ENCODE measurements at places on chromosomes 13 and 19.
A peak's percentile ranks its signal among the peaks of the same experiment; 100 is the strongest.

DNA sequence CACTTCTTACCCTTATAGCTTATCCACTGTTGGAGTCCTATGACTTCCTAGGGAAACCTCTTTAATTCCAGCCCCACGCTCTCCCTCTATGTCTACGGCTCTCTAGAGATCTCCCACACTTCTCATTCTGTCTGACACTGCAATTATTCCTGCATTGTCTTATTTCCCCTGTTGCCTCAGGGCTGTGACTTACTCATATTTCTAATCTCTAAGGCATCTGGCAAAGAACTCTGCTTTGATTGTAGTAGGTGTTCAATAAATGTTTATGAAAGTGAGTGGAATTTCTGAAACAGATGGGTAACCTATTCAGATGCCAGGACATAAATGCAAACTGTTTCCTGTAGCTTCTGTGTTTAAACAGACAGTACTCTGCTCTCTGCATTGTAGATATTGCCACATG is 102.4 kb upstream of the SERTM1 start:
- no peak for DNase-seq

DNA sequence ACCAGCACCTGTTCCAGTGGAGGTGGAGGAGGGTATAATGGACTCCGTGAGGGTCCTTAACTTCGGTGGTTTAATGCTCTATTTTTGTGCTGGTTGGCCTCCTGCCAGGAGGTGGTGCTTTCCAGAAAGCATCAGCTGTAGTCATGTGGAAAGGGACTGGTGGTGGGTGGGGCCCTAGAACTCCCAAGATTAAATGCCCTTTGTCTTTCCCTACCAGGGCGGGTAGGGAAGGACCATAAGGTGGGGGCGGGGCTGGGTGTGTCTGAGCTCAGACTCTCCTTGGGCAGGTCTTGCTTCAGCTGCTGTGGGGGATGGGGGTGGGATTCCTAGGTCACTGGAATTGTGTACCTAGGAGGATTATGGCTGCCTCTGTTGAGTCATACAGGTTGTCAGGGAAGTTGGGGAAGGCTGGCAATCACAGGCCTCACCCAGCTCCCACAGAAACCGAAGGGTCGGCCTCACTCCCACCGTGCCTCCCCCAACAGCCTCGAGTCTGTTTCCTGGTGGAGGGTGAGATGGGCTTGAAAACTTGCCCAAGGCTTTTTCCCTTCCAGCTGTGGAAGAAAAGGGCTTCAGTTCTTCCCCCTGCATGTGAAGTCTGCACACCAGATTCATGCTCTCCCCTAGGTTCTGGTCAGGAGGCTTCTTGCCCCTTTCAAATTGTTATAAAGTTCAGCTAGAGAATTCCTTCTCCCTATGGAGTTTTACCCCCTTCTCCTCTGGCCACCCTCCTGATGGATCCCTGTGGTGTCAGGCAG is 60.3 kb upstream of the CLDN10 start:
- DNase-seq = no peak

DNA sequence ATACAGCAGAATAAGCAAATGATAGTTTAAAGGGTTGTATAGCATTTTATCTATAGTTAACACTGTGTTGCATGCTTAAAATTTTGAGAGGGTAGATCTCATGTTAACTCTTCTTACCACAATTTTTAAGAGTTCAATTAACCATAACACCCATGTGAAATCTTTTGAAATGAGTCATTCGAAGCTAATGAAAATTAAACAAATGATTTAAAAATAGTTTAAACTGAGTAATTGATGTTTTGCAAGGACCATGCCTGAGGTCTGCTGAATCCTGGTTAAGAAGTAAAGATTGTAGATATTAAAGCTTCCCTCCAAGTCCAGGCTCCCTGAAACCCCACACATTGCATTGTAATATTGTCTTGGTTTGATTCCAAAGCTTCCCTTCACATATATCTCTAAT is 176.7 kb upstream of the RNF113B start:
- DNase-seq = no peak

GRCh38 chr19:56321989-56322440 is 7.4 kb upstream of the ZSCAN5A start:
- no peak for DNase-seq

- DNase-seq = no peak
Measured at GRCh38 chr13:66965181-66965580, 265.0 kb downstream of the PCDH9 start.

DNA sequence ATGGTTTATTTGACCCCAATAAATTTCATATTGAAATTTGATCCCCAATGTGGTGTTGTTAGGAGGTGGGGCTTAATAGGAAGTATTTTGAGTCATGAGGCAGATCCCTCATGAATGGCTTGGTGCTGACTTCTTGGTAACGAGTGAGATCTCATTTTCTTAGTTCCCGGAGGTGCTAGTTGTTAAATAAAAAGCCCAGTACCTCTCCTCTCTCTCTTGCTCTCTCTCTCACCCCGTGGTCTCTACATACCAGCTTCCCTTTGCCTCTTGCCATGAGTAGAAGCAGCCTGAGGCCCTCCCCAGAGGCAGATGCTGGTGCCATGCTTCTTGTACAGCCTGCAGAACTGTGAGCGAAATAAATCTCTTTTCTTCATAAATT is 39.4 kb upstream of the KATNAL1 start:
- DNase-seq = no peak

DNA sequence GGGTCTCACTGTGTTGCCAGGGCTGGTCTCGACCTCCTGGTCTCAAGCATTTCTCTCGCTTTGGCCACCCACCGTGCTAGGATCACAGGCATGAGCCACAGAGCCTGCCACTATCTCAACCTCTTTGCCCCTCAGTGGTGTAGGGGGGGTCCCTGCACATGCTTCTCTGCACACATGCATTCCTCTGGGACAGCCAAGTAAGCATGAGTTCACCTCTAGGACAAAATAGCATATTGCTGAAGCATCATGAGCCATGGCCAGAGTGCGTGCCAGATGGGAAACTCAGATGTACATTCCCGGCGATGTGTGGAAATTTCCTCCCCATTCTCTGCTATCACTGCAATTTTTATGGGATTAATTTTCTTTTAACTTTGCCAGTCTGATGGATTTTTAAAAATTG is 23.1 kb downstream of the CHAF1A start:
- DNase-seq = no peak

DNA sequence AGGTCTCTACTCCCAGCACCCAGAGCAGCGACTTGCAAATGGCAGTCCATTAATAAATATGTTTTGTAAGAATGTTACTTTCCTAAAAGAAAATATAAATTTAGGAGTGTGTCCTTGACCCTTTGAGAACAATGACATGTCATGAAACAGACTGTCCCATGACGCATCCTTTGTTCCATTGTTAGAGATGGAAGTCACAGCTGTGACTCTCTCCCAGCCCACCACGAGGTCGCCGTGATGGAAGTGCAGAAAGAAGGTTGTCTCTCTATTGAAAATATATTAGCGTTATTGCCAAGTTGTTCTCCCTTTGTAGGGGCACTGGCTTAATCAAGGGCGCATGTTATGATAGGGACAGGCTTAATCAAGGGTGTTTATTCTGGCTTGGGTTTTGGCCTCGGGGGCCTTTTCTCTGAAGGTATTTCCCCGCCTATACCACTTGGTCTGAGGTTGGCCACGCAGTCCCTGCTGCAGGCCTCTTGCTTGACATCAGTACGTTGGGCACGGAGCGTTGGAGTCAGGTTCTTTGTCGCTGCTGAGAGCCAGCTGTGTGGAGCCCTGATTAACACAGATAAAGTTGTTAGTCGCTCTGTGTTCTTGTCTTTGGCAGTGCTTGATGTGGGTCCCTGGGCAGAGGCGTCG is 126.7 kb upstream of the ZNF536 start:
- DNase-seq = no peak

GRCh38 chr13:43157796-43158195 is 134.4 kb downstream of the DNAJC15 start:
- no peak for DNase-seq

GRCh38 chr13:91369441-91369831 is 21.9 kb downstream of the MIR17HG start:
- no peak for DNase-seq

DNA sequence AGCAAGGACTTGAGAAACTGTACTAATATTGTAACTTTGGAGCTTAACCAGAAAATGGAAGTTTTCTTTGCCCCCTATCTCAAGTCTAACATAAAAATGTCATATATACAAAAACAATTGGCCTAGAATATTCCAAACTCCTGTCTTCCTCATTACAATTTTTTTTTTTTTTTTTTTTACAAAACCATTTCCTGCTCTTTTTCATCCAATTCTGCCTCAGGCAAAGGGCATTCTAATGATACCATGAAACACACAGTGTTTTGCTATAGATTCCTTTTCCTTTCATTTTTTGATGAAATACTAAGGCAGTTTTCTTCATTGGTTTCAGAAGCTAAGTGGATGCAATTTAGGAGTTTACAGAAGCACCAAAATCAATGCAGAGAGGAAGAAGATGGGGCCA is 119.7 kb downstream of the LHFPL6 start:
- DNase-seq = no peak

GRCh38 chr19:43749898-43750297 is 4.9 kb downstream of the SMG9 start:
- DNase-seq = no peak

DNA sequence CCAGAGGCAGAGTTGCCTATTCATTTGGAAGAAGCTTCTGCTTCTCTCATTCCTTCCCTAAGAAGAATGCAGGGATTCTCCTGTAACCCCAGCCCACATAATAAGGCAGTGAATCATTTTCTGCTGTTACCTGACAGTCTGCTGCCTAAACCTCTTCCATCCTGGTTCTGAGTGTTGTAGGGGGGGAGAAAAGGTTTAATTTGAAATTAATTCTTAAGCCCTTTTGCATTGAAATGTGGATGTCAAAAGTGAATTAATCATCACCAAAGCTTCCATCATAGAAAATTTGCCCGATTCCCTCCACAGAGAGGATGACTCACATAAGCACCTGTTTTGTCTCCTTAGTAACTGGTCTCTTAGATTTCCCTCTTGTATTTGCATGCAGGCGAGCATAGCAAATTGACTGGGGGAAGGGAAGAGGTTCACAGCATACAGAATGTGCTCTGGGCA is 146.7 kb upstream of the FNDC3A start:
- no peak for DNase-seq

DNA sequence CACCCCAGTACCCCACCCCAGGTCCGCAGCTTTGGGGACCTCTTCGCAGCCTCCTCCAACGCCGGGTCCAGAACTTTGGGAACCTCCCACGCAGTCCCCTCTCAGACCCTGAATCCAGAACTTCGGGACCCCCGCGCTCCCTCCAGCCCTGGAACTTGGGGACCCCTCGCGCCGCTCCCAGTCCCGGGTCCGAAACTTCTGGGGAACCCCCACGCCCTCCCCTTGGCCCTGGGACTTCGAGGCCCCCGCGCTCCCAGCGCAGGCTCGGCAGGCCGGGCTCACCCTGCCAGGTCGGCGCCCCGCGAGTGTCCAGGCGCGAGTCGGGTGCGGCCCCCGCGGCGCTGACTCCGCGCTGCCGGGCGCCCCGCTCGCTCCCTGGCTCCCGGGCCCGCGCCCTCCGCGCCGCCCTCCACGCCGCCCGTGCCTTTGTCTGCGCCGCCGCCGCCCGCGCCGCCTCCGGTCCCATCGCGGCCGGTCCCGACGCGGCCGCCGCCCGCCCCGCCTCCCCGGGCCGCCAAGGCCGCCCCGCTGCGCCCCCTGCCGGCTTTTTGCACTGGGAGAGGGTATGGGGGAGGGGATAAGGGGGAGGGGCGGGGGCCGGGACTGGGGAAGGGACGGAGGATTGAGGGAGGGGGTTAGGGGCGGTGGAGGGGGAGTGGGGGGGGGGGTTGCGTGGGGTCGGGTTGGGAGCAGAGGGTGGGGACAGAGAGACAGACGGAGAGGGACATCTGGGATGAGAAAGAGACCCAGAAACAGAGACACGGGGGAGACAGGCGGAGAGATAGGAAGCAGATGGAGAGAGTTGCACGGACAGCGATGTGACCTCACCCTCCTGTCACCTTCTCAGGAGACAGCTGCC is at the start of gene HOMER3:
TSS of gene HOMER3 (minus strand) at position 449 of the 859 bp plus-strand sequence. CDS start 2,235 bp downstream, outside the sequence.
- DNase-seq = peak; percentile 80

DNA sequence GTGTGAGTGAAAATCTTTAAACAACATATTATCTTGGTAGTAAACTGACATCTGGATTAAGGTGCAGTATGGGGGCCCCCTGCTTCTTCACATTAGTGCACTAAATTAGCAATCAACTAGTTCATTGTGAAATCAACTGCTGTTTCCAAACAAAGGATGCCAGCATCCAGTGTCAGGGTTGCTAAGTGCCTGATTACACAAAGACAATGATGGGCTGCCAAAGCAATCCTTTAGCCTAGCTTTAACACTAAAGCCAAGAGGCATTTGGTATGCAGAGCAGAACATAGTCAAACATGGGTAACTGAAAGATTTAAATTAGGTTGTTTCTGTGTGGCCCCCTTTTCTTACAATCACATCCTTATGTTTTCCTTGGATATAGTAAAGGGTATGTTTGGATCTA is 543.1 kb upstream of the SLITRK5 start:
- no peak for DNase-seq

- no peak for DNase-seq
Measured at GRCh38 chr19:4738734-4739133, 15.1 kb upstream of the DPP9 start.

GRCh38 chr13:46551410-46552302 is 1.3 kb upstream of the LRCH1 start:
- peak; percentile 67 for DNase-seq

DNA sequence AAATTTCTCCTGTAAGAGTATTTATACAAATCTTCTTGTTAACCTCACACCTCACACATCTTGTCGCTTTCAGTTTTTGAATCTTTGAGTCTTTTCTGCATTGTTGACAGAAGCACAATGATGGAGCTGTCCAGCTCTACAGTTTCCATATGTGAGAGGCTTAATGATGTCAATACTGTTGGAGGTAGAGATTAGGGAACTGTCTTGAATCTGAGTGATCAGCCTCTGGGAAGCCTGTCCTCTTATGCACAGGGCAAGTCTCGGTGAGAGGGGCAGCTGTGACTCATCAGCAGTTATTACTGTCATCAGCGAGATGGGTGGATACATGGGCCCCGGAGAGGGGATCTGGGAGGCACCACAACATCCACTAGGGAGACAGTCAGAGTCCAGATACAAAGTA is 4.6 kb upstream of the ITGBL1 start:
- DNase-seq = no peak

GRCh38 chr19:56341948-56342347 is 27.3 kb upstream of the ZSCAN5A start:
- no peak for DNase-seq

- DNase-seq = peak; percentile 26
Measured at GRCh38 chr19:8302734-8303133, 5.4 kb downstream of the CD320 start.

- DNase-seq = no peak
Measured at GRCh38 chr13:37690361-37690760, 91.8 kb upstream of the POSTN start.

DNA sequence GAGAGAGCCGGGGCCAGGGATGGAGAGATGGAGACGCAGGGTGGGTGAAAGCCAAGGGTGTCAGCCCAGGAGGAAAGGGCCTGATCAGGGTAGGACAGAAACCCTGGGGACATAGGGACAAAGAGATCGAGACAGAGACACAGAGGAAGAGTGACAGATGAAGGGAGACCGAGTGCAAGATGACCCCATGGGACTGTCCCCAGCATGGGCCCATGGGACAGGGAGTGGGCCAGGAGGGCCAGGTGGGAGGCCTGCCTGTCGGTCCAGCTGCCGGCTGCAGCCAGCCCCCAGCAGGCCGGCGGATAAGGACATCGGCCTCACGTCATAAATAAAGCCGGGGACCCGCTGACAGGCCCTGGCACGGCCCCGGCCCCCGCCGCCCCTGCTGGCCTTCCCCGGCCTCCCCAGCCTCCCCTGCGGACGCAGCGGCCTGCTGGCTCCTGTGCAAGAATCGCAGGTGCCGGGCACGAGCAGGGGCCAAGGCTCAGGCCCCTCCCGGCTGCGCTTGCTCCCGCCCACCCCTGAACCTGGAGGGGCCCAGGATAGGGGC is 6.3 kb downstream of the REX1BD start:
- no peak for DNase-seq

- no peak for DNase-seq
Measured at GRCh38 chr13:48231080-48231479, 1.9 kb upstream of the ITM2B start.

GRCh38 chr19:35618857-35619256 is 6.3 kb downstream of the HAUS5 start:
- no peak for DNase-seq
